ENCODE measurements at places on chromosomes 6 and 20.

GRCh38 chr20:19520261-19520660, 237.8 kb upstream of the RIN2 start:
- DNase-seq: no peak

GRCh38 chr6:80489911-80490635, 383.6 kb downstream of the BCKDHB start:
- no peak for DNase-seq

DNA sequence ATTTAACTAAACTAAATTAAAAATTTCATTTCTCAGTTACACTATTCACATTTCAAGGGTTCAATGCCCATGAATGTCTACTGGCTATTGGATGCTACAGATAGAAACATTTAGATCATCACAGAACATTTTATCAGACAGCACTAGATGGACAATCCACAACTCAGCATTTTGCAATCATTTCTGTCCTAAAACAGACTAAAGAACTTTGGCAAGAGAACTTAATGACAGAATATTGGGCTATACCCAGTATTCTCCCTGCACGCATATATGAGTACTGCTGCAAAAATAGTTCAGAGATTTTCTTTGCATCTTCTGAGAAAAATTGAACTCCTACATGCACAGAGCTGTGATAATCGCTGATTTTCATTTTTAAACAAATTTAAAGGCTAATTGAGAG, 36.1 kb upstream of the FBXO30 start:
- DNase-seq: no peak

- DNase-seq: no peak
These were observed 6.8 kb downstream of the GUCA1A start for GRCh38 chr6:42179945-42180313.

DNA sequence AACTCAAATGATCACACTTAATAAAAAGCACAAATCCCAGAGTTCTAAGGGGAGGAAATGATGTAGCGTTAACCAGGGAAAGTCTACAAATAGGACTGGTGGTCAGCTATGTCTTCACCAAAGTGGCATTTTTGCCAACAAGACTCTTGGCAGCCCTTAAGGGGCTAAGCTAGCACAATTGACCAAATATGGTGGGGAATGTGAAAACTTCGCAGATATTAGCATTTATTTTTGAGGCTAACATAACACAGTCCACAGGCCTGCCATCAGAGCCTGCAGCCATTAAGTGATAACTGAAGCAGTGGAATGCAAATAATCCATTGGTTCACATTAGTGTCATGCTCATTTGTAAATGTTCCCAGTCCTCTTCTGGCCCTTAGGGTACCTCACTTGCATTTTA, 274.6 kb downstream of the FOXC1 start:
- DNase-seq: no peak

DNA sequence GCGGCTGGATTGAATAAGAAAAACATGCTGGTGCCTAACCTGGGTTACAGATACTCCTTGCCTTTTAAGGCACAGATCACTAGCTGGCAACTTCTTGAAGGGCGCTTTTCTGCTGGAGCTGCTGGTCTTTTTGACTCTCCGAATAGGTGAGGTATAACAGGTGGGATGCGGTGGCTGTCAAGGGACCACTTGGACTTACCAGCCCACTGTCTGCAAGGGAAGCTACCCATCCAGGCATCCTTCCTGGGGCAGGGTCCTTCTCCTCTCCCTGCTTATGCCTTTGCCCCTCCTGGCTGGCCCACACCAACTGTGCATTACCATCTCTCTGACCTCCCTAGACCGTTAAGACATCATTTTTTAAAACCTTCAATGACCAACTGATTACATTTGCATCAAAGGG, 57.4 kb downstream of the NPEPL1 start:
- DNase-seq: no peak

- DNase-seq: no peak
These were observed 16.9 kb upstream of the STK35 start for GRCh38 chr20:2084703-2085102.

- peak; percentile 21 for DNase-seq
These were observed 23.1 kb upstream of the UBE2J1 start for GRCh38 chr6:89375427-89376267.

GRCh38 chr20:10253780-10254179, 35.1 kb downstream of the SNAP25 start:
- DNase-seq: no peak

DNA sequence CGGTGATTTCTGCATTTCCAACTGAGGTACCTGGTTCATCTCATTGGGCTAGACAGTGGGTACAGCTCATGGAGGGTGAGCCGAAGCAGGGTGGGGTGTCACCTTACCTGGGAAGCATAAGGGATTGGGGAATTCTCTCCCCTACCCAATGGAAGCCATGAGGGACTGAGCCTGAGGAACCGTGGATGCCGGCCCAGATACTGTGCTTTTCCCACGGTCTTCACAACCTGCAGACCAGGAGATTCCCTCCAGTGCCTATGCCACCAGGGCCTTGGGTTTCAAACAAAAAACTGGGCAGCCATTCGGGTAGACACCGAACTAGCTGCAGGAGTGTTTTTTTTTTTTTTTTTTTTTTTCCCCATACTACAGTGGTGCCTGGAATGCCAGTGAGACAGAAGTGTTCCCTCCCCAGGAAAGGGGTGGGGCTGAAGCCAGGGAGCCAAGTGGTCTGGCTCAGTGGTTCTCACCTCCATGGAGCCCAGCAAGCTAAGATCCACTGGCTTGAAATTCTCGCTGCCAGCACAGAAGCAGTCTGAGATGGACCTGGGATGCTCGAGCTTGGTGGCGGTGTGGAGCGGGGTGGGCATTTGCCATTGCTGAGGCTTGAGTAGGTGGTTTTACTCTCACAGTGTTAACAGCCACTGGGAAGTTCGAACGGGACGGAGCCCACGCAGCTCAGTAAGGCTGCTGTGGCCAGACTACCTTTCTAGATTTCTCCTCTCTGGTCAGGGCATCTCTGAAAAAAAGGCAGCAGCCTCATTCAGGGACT, 416.2 kb downstream of the KHDRBS2 start:
- DNase-seq: no peak

- DNase-seq: no peak
These were observed 162.5 kb upstream of the CITED2 start for GRCh38 chr6:139536751-139537617.

DNA sequence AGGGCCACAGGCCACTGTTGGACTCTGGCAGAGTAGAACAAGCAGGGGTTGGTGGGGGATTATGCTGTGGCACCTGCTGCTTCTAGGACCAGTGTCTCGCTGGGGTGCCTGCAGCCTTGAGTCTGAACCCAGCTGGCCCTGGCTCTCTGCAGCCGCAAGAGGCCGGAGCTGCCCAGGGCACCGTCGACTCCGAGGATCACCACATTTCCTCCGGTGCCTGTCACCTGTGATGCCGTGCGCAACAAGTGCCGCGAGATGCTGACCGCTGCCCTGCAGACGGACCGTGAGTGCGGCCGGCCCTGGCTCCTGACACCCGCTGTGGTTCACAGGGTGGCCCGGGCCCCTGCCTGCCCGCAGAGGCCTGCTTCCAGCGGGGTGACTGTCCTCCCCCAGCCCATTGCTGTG, 6.2 kb downstream of the TCEA2 start:
- DNase-seq: no peak

DNA sequence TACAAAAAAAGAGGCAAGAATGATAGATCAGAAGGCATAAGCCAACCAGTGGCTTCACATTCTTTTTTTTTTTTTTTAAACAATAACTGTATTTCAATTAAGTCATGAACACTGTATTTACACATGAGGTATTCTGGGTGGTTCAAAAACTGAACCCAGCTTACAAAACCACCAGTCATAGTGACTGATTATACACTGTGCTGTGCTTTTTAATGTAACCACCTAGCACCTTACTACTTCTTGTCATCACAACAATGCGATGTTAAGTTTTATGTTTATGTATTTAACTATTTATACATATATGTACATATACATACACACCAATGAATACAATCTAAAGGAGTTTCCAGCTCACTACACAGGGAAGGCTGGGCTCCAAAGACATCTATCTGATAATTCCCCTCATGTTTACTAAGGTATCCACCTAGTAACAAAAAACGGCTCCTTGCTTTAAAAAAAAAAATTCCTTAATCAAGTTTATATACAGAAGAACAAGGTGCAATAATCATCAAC, 87.1 kb upstream of the PLN start:
- no peak for DNase-seq

DNA sequence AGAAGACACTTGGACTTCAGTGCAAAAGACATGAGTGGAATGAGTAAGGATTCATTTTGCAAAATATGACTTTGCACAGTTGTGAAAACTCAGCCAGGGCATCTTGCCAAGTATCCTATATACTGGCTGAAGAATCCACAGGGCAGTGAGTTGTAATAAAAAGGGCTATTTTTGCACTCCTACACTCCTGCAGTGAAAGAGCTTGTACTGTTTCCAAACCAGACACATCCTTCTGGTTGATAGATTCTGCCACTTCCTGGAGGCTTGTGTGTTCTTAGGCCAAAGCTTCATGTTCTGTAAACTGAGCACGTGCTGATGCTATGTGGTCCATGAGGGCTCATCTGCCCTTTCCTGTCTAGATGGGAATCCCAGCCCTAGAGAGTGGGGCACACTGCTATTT, 34.9 kb downstream of the GMPR start:
- DNase-seq: no peak

GRCh38 chr20:21390768-21391167, 6.6 kb downstream of the NKX2-4 start:
- no peak for DNase-seq

GRCh38 chr6:25387911-25388310, 108.7 kb downstream of the CARMIL1 start:
- no peak for DNase-seq

DNA sequence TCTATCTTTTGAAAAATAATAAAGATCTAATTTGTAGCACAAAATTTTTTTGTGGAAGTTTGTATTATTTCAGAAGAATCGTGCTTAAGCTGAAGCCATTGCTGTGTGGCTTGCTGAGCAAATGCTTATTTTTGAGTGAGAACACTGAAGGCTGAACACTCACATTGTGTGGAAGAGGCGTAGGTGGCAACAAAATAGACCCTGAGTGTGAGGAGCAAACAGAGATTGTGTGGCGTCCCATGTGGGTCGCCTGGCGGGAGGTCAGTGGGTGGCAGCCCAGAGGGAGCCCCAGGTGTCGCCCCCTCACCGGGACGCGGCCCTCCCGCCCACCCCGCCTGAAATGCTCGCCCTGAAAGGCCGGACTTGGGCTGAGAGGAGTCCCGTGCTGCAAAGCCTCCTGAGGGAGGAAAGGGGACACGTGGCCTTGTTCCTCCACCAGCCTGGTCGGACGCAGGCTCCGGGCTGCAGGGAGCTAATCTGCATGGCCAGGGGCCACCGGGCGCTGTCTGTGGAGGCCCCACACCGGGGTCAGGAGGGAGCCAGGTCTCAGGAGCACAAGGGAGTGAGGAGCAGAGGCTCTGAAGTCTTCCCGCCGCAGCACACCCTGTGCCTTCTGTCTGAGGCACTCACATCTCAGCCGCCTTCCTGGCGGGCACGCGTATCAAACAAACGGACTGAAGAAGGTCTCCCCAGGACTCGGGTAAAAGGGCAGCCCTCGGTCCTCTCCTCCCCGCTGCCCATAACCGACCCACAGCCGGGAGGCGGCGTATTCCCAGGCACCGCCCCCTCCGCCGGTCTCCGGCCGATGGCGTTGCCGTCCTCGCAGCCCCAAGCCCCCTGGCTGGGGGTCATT, 15.9 kb downstream of the DDO start:
- no peak for DNase-seq

DNA sequence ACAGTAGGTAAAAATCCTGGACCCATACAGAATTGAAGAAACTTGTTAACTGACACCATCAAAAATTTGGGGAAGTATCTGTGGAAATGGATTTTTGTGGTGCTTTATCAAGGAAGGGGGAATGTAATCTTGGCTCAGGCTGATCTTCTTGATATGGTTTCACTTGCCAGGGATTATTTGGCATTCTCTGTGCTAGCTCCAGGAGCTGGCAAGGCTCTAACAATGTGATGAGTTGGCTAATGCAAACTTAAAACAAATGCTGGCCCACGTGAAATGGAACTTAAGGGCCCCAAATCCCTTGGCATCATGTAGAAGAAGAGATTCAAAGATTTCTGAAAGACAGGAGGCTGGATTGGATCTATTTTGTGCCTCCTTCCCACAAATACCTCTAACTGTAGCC, 13.1 kb downstream of the KCNS1 start:
- no peak for DNase-seq

GRCh38 chr6:145044641-145045246, 690.6 kb downstream of the EPM2A start:
- no peak for DNase-seq

GRCh38 chr6:82348130-82348529, 15.5 kb upstream of the TPBG start:
- no peak for DNase-seq

GRCh38 chr20:36726168-36726567, 19.7 kb downstream of the NDRG3 start:
- no peak for DNase-seq

GRCh38 chr20:40160097-40160550, 528.9 kb downstream of the MAFB start:
- no peak for DNase-seq

GRCh38 chr6:167934426-167934864, 63.0 kb upstream of the KIF25 start:
- no peak for DNase-seq

DNA sequence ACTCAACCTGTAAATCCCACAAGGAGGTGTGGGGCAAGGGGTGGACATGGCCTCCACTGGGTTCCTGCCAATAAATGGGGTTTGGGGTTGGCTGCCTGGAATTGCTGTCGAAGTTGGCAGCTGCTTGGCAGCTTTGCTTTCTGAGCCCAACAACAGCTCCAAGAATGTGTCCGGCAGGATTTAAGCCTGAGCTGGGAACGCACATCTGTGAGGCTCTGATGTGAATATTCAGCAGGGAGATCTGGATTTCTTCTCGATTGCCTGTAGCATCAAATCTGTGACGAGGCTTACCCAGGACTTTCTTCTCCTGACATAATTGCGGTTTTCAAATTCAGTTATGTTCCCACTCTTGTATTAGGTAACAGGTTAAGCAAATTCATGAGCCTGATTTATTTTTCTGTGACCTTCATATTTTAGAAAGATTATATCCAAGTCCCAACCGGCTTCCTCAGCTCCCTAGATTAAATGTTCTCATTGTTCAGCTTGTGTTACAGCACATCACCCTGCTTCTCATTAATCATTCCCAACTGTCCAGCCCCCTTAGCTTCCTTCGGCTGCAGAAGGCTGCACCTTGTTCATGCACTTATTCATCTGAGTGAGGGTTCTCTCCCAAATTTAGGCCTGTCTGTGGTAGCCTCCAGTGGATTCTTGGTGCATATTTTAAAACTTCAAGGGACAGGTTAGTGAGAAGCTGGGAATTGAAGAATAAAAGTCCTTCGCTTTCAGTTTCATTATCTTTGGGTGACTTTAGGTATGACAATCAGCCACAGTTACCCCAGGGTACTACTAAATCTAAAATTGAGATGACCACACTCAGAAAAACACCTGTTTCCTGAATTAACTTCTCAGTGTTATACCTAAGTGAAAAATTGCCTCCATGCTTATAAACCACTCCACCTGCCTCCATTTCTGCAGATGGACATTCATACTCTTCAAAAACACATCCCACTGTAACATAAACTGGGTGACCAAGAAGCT, 310.0 kb downstream of the ESR1 start:
- DNase-seq: no peak

DNA sequence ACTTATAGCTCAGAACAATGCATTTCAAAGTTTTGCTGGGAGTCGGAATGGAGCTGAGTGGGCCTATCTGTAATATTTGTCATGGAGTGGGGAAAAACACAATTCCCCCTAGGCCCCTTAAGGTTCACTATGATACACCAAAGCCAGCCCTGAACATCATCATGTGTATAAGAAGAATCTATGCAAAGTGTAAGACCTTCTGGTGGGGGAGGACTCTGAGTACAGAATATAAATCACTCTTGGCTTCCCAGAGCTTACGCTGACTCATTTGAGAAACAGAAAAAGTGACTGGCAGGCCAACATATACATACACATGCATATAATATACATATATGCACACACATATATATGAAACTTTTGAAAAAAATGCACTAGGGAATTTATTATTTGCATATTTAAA, 54.1 kb upstream of the UBR2 start:
- DNase-seq: no peak
